ENCODE measurements at places on chromosomes 7 and 10.

- DNase-seq: peak; percentile 16
These were observed 209.0 kb downstream of the CACNA2D1 start for GRCh38 chr7:82234457-82235049.

GRCh38 chr7:143388491-143389101, 7.5 kb downstream of the ZYX start:
- no peak for DNase-seq

DNA sequence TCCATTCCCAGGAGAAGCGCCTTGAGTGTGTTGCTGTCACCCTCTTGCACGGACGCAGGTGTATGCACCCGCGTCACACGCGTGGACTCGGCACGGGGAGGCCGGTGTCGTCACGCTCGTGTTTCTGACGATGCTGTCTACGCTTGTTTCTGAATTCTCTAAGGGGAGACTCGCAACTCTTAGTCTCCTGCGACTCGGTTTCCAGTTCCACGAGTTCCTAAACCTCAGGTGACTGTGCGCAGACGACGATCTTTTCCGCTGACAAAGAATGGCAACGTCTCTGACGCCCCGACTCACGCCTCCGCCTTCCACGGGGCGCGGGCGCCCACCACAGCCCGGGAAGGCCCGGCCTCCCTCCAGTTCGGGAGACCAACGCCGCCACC, 579 bp downstream of the IDI1 start:
- no peak for DNase-seq

DNA sequence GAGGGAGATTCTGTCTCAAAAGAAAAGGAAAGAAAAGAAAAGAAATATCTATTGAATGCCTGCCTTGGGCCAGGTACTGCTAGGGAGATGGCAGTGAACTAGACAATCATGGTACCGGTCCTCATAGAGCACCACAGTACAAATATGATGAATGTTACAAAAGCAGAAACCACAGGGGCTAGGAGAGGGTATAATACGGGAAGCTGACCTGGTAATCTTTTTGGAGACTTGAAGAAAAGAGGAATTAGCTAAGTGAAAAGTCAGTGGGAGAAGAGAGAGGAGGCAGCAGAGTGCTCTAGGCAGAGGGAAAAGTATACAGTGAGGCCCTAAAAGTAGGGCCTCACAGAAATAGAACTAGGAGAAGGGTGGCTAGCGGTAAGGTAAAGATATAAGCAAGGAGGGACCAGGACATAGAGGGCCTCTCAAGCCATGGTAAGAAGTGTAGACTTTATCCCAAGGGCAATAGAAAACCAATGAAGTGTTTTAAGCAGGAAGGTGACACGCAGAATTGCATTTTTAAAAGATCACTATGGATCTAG, 42.8 kb upstream of the WNT8B start:
- no peak for DNase-seq

- no peak for DNase-seq
These were observed 30.6 kb upstream of the MTURN start for GRCh38 chr7:30104157-30104556.

GRCh38 chr7:105377903-105378302, 10.8 kb downstream of the SRPK2 start:
- no peak for DNase-seq

DNA sequence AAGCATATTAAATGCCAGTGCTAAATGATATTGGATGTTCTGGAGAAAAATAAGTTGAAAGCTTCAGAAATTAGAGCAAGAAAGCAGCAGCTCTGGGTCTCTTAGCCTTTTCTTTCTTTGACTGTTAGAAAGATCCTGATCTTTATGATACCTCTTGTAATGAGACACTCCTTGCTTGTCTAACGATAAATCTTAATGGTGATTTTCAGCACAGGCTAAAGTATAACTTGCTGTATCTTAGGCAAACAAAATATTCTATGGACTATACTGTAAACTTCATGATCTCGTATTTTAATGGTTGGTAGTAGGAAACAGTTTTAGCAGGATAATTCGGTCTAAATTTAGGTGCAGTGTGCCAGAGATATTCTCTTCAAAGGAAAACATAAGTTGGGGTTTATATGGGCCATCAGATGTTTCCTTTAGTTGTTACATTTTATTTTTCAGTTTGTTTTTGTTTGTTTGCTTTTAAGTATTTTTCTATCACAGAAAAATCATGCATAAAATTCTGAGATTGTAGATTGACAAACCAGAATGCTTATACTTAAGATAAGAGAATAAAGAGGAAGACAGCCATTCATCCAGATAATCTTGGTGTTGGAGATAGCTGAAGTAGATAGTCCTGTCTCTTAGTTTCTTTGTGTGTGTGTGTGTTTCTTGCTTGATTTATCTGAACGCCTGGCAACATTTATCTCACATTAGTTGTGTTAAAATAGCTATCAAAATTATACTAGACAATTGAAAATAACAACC, 4.7 kb downstream of the CASD1 start:
- no peak for DNase-seq

GRCh38 chr10:44780426-44780825, 130.7 kb upstream of the TMEM72 start:
- DNase-seq: no peak

DNA sequence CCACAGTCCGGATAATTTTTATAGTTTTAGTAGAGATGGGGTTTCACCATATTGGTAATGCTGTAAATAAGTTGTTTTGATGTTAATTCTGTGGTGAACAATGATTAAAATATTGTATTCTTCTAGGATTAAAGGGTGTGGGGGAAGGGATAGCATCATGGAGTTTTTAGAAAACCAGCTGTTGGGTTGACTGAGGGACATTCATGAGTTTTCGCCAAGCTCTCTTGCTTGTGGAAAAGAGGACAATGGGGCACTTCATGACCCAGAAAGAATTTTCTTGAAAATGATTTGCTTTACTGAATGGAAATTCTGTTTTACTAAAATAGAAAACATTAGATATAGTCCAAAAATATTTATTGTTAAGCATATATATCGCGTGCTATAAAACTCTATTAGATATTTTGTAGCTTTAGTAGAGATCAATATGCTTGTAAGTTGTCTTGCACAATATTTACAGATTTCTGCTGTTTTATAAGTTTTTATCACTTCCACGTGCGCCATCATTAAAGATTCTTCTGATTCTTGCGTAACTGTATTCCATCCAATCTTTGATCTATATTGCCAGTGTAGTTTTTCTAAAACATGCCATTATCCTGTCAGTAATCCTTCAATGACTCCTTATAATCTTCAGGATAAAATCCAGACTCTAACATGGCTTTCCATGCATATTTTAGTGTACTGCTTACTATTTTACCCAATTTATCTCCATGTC, 41.8 kb downstream of the LCOR start:
- no peak for DNase-seq

DNA sequence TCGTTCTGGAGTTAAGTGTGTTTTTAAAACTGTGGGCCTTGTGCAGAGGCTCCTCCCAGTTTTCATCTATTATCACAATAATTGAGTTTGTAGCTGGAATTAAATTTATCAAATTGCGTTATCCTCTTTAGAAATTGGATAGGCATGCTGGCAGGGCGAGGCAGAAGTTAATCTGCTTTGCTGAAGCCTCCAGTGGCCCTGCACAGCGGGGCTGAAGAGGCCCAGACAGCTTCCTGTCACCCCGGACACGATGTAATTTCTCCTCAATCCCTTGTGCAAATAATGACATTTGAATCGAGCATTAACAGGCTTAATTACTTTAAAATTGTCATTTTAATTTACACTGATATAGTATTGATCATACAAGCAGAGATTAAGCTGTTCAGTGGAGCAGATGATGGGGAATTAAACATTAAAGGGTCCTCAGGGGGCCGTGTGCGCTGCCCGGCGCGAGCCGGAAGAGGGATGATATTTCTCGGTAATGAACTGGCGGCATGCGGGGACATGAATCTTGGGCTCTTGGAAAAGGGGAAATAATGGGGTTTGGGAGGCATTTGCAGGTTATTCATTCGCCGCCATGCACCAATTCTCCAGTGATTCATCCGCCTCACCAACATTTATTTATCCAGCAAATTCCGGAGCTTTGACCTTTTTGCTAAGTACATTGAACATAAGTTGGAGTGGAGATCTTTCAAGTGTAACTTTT, 118.5 kb downstream of the NKX6-2 start:
- no peak for DNase-seq

DNA sequence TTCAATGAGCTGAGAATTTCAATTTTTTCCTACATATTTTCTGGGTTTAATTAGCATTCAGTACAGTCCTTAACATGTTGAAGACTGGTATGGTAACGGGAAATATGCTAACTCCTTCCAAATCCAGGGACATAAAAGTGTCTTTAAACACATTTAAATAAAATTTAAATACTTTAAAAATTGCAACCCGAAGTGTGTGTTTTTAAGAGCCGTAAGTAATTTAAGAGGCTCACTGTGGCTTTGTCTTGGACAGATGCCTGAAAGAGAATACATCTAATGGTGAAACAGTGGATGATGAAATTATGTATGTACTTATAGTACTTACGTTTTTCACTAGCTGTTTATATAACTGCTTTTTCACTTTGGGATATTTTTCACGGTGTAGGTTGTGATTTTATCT, 687.3 kb upstream of the CELF2 start:
- no peak for DNase-seq

DNA sequence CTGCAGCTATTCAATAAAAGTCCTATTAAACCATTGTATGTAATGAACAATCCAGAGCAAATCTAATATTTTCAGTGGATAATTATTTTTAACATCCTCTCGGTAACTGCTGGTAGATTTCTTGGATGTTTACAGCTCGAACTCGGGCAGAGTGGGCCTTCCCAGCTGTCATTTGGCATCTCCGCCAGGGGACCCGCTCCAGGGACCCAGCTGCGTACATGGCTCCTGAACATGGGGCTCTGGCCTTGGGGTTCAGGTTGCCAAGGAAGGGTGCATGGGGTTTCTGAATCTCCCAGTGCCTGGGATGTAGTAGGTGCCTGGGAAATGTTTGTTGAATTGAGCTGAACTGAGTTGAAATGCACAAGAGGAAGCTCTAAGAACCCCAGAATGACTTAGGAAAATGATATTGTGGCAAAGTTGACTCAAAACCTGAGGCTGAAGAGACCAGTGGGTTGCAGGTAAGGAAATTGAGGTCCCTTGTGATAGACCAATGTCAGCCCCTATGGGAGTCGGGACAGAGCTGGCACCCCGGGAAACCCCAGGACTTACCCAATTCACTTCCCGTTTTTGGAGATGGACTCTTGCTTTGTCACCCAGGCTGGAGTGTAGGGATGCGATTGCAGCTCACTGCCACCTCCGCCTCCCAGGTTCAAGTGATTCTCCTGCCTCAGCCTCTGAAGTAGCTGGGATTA, 228.4 kb downstream of the CUX1 start:
- DNase-seq: no peak

DNA sequence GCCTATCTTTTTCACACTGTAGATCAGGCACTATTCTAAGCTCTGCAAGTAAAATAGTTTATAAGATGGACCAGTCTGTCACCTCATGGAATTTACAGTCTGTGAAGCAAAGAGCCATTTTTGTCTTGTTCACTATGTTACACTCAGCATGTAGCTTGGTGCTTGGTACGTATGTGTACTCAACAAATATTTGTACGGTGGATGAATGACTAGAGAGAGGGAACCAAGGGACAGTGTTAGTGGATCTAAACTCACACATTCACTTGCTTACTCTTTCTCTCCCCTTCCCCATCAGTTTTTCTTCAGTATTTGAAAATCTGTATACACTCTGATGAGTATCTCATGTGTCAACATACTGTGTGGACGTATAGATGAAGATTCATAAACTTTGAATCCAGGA, 45.9 kb downstream of the PTF1A start:
- DNase-seq: no peak

DNA sequence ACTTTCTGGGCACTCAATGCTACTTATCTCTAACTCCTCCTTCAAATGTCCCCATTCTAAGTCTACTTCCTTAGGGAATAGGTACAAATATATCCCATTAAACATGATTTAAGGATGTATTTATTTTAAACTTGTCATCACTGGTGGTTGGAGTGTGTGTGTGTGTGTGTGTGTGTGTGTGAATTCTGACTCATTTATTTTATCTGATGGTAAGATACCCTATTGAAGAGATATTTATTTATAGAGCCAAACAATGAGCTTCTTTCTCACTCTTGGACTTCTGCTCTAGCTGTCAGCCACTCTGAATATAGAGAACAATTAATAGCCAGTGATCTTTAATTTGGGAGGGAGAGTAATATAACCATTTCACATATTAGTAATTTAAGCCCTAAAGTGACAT, 17.8 kb upstream of the MAGI2 start:
- DNase-seq: no peak

GRCh38 chr7:136677471-136678365, 190.7 kb upstream of the CHRM2 start:
- no peak for DNase-seq

- no peak for DNase-seq
These were observed 625.5 kb upstream of the GALNT17 start for GRCh38 chr7:70506434-70506833.

- no peak for DNase-seq
These were observed 197.6 kb upstream of the STK17A start for GRCh38 chr7:43385309-43385680.

DNA sequence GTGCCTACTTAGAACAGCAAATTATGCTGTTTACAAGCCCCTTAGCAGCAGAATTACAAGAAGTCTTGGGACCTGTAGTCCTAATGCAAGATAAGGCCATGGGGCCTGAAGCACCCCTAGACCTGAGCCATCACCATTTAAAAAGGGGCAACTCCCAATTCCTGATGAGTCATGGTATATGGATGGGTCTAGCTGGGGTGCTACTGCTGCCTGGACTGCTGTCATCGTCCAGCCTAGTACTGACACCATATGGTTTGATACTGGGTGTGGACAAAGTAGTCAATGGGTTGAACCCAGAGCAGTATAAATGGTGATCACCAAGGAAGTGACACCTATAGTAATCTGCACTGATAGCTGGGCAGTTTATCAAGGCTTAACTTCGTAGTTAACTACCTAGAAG, 450.0 kb downstream of the IPMK start:
- no peak for DNase-seq

- no peak for DNase-seq
These were observed 22.7 kb downstream of the FAM237B start for GRCh38 chr7:90298145-90299038.

- DNase-seq: no peak
These were observed 207.5 kb downstream of the CUX1 start for GRCh38 chr7:102024769-102025391.

DNA sequence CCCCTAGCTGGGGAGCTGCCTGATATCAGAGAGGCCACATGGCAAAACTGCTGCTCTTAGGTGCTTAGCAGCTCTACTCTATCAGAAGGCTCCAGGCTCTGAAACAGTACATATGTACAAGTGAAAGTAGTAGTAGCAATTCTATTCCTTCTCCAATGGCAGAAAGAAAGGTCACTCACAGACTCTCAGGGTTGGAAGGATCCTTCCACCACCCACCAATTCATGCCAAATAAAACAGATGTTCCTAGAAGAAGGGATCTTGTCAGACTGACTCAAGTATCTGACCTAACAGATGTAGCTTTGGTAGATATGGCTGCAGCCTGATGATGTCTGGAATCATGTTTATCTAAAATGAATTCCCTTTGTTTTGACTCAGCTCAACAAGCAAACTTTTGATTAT, 8.0 kb upstream of the ALDH18A1 start:
- DNase-seq: no peak

DNA sequence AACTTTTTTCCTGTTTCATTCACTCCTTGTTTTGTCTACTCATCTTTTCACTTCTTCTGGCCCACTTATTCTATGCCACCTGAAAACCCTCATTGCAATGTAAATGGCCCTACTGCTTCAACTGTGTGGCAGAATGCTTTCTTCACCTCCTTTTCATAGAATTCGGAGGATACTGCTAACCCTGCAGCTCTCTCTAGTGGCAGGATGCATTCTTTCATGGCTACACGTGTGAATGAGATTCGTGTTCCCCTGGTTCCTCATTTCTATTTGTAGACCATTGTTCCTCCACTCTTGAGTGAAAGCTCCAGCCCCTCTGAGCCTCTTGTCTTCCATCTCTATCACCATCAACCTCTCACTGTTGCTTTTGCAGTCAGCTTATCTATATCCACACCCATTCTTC, 20.9 kb upstream of the CYP26C1 start:
- no peak for DNase-seq
